NCI-H1048 (cell line): ENCODE measurements at places on chromosomes 2 and 18.

DNA sequence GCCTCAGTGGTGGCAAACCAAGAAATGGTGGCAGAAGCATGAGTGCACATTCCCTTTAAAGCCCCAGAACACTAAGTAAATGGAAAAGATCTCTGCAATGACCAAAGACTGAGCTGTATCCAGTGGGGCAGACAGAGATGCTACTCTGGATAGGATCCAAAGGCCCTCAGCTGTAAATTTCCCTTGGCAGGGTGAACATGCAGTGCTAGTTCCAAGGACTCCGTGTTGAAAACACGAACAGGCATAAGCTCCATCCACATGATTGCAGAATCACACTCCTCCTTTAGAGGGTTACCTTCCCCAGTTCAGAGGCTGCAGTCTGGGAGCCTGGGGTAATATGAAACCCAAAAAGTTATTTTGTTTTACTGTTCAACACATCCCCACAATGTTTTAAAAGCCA, 98.6 kb upstream of the KLF7 start:
- DNase-seq: no peak

GRCh38 chr2:72144632-72145288, 2.9 kb downstream of the CYP26B1 start:
- peak; percentile 13 for DNase-seq

DNA sequence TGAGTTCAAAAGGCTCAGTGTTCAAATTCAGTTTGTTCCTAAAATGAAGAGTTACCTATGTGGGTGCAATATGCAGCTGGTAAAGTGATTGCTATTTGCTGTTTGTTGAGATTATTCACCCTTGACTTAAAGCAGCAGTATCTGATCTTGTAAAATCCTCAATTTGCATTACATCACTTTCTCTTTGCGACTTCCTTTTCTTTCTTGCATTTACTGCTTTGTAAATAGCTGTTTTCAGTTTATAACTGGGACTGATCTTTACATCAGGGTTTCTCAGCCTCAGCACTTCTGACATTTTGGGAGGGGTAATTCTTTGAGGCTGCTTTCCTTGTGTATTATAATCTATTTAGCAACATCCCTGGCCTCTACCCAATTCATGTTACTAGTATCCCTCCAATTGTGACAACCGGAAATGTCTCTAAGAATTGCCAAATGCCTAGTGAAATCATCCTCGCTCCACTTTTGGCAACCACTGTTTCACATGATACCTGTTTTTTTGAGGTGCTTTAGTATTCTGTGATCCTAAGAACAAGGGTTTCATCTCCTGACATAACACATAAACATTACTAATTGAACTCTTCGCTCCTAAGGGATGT, 12.1 kb upstream of the ERCC3 start:
- no peak for DNase-seq

DNA sequence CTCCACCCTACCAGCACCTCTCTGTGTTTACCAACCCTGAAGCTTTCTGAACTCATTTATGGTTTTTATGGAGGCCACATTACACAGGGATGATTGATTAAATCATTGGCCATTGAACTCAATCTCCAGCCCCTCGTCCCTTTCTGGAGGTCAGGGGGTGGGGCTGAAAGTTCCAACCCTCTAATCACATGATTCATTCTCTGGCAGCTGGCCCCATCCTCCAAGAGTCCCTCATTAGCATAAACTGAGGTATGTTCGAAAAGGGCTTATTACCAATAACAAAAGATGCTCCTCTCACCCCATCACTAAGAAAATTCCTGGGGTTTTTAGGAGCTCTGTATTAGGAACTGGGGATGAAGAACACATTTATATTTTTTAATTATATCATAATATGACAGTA, 92.3 kb downstream of the DIS3L2 start:
- DNase-seq: no peak

DNA sequence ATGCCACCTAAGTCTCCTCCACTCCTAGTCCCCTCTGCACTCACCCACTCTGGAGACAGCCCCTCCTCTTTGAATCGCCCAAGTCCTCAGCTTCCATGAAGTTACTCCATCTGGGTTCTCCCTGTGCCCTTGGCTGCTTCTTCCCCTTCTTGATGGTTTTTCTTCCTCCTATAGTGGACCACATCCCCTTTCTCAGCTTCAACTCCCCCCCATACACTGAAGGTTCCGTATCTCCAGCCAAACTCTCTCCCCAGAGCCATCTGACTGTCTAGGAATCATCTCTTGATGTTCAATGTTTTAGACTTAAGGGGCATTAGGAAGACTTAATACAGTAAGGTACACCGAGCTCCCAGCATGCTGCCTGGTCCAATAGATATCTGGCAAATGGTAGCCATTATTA, 39.6 kb downstream of the EMX1 start:
- DNase-seq: no peak

DNA sequence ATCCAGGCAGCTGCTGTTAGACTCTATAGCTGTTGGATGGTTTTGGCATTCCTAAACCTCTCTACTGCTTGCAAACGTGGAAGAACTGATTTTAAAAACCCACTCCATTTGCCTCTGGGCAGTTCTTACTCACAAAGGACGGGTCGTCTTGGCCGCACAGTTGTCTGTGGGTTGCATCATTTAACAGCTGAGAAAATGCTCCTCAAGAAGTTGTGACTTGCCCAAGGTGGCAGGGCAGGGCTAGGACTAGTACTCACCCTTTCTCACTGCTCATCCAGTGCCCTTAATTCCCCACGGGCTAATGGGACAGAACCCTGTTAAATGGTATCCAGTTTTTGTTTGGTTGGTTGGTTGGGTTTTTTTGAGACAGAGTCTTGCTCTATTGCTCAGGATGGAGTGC, 997 bp upstream of the DRC1 start:
- no peak for DNase-seq

DNA sequence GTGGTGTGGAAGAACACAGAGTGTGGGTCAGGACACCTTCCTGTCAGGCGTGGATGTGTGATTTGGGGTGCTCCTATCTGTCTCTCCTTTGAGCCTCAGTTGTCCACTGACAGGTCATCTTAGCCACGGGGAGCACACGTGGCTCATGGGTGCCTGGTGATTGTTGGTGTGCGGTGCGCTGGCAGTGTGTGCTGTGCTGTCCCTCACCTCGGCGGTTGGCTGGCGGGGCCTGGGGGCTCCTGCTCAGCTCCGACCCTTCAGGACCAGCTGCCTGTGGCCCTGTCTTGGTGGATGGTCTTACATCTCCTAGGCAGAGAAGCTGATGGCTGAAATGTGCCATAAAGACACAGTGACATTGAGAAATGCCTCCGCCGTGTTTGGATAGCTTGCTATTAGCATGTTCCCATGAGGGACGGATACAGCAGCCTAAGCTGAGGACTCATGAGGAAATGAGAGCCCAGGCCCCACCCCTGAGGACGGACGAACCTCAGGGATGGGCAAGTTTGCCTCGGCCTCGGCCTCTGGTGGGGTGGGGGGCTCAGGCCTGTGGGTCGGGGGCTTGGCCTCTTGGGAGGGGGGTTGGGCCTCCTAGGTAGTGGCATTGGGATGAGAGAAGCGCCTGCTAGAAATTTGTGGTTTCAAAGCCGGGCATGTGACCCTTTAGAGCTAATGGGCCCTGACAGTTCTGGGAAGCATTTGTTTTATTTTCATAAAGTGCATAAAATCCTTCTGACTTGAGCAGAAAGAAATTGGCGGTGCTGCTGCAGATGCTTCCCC, 20.3 kb upstream of the ASB1 start:
- DNase-seq: no peak

DNA sequence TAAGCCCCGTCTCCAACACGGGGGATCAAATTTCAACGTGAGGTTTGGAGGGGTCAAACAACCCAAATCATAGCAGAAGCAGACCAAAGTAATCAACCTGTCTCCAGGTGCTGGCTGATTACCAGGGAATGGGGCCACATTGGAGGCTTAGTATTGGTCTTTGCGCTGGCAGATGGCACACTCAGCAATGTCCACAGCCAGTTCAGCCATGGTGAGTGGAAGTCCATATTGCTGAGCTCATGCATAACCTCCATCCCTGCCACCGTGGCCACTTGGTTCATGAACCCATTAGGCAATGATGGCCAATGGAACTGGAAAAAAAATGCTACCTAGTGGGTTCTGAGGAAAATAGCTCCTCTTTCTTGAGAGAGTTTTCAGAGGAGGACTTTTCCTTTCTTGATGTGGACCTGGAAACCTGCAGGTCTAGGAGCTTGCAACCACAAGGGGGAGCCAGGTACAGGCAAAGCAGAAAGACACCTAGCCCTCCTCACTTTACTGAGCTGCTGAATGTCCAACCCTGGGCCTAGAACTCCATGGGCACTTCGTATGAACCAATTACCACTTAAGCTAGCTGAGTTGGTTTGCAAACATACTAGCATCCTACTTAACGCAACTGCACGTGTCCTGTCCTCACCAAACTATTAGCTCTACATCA, 128.0 kb upstream of the GYPC start:
- no peak for DNase-seq

DNA sequence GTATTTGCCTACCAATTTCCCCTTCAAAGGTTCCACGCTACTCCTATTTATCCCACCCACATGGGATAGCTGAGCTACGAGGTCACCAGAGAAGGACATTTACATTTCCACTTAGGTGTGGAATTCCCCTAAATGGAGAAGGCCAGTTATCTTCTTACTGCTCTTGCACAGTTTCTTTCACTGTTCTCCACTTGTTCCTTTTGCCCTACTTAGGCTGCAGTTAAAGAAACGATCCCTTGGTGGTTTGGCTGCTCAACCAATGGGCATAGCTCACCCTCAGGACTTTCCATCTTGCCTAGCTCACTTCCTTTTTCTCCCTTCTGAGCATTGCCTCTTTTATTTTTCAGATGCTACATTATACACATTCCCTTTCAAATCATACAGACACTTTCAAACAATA, 11.2 kb upstream of the NABP1 start:
- no peak for DNase-seq

DNA sequence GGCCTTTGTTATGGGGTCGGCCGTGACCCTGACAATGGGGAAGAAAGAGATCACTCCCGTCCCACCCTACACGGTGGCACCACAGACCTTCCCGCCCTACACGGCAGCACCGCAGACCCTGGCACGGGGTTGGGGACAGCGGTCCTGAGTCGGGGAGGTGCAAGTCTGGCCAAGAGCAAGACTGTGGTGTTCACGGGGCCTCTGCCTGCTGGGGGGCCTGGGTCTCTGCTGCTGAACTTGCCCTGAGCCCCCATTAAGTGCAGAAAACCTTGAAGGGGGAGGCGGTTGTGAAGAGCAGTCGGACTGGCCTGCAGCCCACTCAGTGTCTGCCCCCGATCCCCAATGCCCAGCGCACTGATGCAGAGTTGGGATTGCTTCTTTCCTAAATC, 75.9 kb downstream of the SLC66A2 start:
- DNase-seq: no peak

GRCh38 chr2:101558740-101559525, 84.0 kb upstream of the RFX8 start:
- no peak for DNase-seq

GRCh38 chr2:99803846-99804245, 314.0 kb upstream of the REV1 start:
- no peak for DNase-seq

GRCh38 chr2:198254536-198255090, 450.2 kb downstream of the PLCL1 start:
- DNase-seq: no peak

DNA sequence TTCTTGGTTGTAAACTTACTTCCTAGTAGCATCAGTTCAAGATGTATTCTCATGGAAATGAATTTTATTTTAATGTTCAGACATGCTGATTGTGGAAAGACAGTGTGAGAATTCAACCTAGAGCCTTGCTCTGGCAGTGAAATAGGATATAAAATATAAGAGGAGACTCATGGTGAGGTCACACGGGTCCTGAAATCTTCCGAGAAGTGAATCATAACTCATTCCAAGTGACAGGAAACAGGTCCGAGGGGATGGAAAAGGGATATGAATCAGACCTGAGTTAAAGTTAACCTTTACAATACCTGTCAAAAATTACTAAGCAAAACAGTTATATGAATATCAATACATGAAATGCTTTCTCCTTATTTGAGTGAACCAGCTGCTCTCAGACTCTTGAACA, 185.2 kb upstream of the LRRTM1 start:
- DNase-seq: no peak

DNA sequence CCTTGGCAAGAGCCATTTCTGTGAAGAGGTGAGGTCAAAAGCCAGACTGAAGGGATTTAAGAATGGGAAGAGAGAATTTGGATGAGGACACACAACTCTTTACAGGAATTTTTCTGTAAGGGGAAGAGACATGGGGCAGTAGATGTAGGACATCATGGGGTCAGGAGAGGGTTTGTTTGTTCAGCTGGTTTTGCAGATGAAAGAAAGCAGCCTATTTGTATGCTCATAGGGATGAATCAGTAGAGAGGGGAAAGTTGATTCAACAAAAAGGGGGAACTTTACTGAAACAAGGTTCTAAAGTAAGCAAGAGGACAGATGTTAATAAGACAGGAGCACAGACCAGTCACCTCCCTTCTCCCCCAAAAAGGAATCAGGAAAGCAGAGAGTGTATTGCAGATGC, 11.2 kb downstream of the SCG2 start:
- no peak for DNase-seq

DNA sequence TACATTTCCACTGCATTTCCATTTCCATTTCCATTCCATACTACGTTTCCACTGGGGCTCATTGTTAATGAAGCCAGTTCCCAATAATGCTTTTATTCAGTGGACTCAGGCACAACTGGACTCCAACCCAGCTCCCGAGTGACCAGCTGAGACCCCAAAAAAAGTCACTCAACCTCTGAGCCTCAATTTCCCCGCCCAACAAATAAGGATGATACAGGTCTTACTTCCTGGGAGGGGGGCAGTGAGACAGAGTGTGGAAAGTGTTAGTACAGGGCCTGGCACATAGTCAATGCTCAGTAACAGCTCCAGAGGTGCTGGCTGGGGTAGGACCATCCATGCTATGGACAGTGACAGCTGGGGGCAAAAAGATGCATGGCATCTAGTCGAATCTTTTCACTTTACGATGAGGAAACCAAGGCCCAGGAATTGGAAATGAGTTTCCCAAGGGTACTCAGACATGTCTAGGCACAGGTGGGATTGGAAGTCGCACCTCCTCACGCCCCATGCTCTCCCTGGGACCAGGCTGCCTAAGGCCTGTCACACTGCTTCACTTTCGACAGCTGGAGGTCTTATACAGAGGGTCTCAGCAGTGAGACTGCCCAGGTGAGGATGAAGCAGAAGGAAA, 226.5 kb downstream of the ANAPC1 start:
- no peak for DNase-seq

DNA sequence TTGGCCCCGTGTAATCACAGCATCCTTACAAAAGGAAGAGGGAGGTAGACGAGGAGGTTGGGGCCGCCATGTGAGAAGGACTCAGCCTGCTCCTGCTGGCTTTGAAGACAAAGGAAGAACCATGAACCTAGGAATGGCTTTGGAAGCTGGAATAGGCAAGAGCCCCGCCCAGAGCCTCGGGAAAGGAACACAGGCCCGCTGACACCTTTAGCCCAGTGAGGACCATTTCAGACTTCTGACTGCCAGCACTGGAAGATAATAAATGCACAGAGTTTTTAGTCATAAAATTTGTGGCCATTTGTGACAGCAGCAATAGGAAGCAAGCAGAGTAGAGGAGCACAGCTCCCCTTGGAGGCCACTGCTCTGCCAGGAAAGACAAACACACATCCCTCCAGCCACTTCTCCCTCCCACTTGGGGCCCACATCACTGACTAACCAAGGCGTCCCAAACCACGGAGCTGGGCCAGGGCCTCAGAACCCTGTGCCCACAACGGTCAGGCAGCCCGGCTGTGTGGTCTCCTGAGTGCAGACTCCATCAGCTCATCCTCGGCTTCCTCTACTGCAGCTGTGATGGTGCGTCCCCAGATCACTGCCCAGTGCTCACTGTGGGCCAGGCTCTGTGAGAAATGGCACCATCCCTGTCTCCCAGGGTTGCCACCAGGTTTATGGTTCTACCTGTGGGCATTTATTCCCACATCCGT, 39.7 kb downstream of the TFCP2L1 start:
- no peak for DNase-seq

GRCh38 chr18:23093772-23094171, 41.5 kb upstream of the CABLES1 start:
- DNase-seq: no peak
